ENCODE measurements at places on chromosomes 5 and 9.
A peak's percentile ranks its signal among the peaks of the same experiment; 100 is the strongest.

DNA sequence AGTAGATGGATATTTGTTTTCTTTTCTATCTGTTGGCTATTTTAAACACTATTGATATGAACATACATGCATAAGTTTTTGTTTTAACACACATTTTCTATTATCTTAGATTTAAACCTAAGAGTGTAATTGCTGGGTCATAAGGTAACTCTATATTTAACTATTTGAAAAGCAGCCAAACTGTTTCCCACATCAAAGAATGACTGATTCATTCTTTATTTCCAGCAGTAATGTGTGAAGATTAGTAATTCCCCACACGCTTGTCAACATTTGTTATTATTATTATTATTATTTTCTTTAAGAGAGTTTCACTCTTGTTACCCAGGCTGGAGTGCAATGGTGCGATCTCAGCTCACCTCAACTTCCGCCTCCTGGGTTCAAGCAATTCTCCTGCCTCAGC lies 1495.8 kb downstream of the EFNA5 start:
- DNase-seq, result no peak

DNA sequence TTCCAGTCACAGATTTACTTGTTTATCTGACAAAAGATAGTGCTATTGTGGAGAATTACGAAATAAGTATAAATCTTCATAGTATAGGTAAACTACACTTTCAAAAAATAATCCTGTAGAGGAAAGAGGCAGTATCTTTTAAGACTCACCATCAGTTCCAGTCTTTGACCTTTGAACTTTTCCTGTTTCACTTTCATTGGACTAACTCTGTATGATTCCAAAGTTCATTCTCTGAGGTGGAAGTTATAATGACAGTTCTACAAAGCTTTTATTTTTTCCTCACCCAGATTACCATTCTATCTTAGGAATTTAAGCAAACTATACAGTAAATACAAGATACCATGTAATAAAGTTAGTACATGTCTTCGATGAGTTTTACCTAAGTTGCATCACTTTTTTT lies 901.3 kb upstream of the SEMA6A start:
- DNase-seq, result no peak

- DNase-seq, result no peak
Measured at GRCh38 chr5:142421228-142421617, 96.4 kb upstream of the SPRY4 start.

DNA sequence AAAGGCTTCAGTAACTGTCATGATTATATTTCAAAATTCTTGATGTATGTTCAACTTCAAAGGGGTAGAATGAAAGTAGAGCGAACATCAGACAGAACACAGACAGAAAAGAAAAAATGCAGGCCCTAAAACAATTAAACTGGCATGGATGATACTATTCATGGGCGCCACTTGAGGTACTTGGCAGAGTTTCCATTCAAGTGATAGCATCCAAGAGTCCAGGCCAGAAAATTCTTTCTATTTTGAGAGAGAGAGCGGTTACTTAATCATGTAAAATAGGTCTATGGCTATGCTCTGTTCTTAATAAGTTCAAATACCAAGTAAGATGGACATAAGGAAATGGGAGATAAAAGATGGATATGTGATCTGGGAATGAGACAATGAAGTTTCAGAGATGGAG lies 21.4 kb upstream of the PRR16 start:
- no peak for DNase-seq

- no peak for DNase-seq
Measured at GRCh38 chr9:76691517-76692313, 72.5 kb upstream of the PCA3 start.

- DNase-seq, result no peak
Measured at GRCh38 chr9:109992293-109992692, 212.3 kb downstream of the PALM2AKAP2 start.

DNA sequence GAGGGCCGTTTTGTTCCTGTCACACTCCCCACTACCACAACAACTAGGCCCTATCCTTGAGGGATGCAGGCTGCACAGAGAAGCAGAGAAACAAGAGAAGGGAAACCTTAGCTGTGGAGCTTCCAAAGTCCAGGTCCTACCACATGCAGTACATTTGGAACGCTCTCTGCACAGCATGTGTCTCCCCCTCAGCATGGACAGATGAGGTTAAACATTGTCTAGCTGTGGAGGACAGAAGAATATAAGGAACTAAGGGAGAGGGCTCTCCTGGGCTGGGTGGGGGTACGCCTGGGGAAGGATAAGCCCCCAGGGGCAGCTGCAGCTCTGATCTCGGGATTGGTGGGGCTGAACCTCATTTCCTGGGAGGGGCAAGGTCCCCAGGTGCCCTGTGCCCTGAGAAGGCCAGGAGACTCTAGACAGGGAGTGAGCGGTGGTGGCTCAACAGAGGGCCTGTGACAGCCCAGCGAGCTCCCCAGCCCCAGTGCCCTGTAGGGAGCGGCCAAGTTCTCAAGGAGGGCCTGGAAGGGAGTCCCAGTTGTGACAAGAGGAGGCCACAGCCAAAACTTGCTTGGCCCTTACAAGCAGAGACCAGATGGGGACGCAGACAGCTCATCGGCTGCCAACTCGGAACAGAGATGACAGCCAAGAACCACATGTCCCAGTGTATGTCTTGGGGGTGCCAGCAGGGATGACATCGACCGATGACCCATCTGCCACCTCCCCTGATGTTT lies 30.1 kb downstream of the TSPAN17 start:
- no peak for DNase-seq

GRCh38 chr5:43065387-43065947 lies 25.3 kb upstream of the ANXA2R start:
- DNase-seq, result no peak

DNA sequence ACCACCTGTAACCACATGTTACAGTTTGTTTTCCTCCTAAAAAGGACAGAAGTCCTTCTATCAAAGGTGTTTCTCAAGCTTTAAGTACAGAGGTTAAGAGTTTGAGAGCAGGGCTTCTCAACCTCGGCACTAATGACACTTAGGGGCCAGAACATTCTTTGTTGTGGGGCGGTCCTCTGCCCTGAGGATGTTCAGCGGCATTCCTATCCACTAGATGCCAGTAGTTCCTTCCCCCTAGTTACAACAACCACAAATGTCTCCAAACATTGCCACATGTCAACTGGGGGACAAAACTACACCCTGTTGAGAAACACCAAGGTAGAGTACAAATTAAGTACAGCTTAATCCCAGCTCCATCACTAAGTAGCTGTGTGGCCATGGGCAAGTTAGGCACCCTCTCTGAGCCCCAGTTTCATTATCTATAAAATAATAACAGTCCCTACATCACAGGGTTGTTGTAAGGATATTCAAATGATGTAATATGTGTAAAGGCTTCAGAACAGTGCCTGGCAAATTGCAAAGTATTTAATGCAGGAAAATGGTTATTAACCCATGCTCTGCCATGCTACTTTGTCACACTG lies 44.6 kb downstream of the PIP5K1B start:
- no peak for DNase-seq

DNA sequence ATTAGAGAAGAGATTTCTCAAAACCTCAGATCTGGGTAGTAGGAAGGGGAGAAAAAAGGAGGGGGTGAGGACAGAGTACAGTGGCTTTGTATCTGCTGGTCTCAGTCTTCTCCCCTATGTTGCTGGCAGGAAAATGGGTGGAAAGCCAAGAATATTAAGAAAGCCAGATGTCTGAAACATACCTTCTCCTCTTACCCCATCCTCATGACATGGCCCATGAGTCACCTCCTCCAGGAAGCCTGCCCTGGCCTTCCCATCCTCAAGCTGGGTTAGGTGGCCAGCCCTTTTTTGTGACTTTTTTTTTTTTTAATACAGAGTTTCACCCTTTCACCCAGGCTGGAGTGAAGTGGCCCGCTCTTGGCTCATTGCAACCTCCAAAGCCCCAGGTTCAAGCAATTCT lies 61.8 kb downstream of the ABCA1 start:
- DNase-seq, result no peak

DNA sequence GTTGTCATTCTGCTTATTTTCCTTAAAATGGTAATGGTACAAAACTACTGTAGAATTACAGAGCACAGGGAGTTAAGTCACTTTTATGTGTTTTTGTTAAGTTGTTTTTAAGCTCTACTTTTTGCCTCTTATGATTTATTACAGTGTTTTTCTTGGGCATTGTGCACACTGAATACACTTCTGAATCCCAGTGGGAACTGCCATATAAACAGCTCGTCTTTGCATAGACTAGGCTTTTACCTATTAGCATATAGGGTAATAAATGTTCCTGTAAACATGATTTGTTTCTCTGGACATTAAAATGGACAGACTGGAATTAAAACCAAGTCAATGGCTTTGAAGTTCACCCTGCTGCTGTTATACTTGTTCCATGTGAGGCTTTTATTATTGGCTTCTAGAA lies 12.2 kb downstream of the KLF9 start:
- no peak for DNase-seq

DNA sequence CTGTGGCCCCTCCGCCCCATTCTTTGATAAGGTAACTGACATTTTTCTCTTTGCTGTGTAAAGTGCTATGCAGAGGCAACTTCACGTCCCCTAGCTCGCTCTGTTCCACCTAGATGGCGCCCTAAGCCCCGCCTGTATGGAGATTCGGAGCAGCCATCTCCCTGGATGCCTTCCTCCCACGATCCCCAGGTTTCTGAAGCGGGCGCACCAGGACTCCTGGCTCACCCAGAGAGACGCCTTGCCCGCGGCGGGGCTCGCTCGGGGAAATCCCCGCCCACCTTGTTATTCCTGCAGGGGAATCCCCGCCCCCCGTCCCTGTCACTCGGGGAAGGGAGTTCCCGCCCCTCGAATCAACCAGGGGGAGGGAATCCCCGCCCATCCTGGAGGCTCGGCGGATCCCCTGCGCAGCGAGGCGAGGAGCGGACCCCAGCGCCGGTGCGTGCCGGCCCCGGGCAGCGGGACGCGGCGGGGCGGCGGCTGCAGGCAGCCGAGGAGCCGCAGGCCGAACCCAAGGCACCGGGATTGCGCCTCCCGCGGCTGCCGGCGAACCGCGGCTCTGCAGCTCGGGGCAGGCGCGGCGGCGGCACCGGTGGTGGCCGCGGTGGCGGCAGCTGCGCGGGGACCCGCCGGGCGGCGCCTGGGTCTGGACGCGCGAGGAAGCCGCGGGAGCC lies at the start of gene PDZD2:
TSS of gene PDZD2 (plus strand) at position 384 of the 671 bp plus-strand sequence.
- peak; percentile 59 for DNase-seq

Data from stimulated activated CD8-positive, alpha-beta memory T cell treated with anti-CD3 and anti-CD28 coated beads, Interleukin-7, amount 100 ng/mL, for 24 hours (primary cell).